ENCODE measurements at places on chromosomes 1 and 21. TPM values are rescaled to one million over a fixed set of nuclear protein-coding genes. Genes with fewer than 3 reads are reported as not detected.

The CDC42BPA gene
- 23.6 TPM for polyA plus RNA-seq

DNA sequence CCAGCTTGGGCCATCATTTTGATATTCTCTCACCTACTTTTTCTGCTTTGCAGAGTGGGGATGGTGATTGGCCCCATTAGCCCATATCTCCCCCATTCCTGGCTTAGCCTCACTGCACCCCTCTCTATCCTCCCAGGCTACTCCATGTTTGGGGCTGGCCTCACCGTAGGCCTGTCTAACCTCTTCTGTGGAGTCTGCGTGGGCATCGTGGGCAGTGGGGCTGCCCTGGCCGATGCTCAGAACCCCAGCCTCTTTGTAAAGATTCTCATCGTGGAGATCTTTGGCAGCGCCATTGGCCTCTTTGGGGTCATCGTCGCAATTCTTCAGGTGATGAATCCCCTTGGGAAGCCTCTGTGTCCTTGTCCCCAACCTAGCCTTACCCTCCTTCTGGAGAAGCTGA is 2.1 kb upstream of the B4GALT2 start:
- DNase-seq, result no peak
- H3K36me3 ChIP-seq, result no peaks in the 10 kb centered on the region
- H3K27ac ChIP-seq, result no peak overlapping the region
- no peak overlapping the region for H3K4me3 ChIP-seq

DNA sequence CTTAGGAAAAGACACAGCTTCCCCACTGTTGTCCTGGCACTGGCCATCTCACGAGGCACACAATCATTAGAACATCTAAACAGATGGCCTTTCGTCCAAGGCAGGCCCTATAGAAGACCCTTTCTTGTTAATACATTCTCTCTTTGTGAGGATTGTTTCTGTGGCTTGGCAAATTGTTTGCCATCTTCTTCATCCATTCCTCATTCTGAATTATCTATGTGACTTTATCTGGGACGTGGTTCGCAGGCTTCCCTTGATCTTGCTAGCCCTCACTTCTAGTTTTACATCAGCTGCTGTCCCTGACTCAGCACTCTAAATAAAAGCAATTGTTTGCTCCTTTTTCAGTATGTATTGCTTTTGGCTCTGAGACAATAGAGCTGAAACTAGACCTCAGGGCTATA is 101.1 kb upstream of the ZC3H11B start:
- no peak overlapping the region for H3K27ac ChIP-seq
- no peaks in the 10 kb centered on the region for H3K4me1 ChIP-seq
- DNase-seq, result no peak
- no peaks in the 10 kb centered on the region for H3K27me3 ChIP-seq
- no peaks in the 10 kb centered on the region for H3K36me3 ChIP-seq

- H3K4me1 ChIP-seq, result no peaks in the 10 kb centered on the region
- no peak overlapping the region for H3K27ac ChIP-seq
Observed at GRCh38 chr1:152577168-152577567, 3.1 kb downstream of the LCE3D start.

Measured in endothelial cell of umbilical vein (primary cell).